ENCODE measurements at places on chromosomes 4 and X.

DNA sequence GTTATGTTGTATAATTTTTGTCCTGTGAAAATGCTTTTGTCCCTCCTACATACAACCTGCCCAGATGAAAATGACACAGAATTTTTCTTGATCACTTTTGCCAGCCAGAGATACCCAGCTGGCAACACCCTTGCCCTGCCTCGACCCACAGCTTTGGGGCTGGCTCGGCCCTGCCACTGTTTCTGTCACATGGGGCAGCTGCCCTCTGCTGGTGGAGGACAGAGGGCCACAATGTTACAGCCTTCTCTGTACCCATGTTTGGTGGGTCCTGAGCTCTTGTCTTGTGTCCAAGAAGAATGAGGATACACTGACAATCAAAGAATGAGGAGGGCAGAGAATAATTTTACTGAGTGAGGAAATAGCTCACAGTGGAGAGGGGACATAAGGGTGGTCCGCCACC is 31.1 kb downstream of the BMP15 start:
- no peak overlapping the region for H3K4me3 ChIP-seq
- no peaks in the 10 kb centered on the region for H3K36me3 ChIP-seq
- no peaks in the 10 kb centered on the region for H3K27me3 ChIP-seq
- peak; percentile 4 for DNase-seq

- H3K27ac ChIP-seq = no peak overlapping the region
- H3K27me3 ChIP-seq = no peaks in the 10 kb centered on the region
- H3K4me1 ChIP-seq = no peaks in the 10 kb centered on the region
- no peak for DNase-seq
These were observed 180.4 kb downstream of the MAML3 start for GRCh38 chr4:139973616-139974015.

- H3K4me3 ChIP-seq = no peak overlapping the region
- H3K27me3 ChIP-seq = no peaks in the 10 kb centered on the region
- H3K36me3 ChIP-seq = no peaks in the 10 kb centered on the region
These were observed 25.8 kb upstream of the PBDC1 start for GRCh38 chrX:76147106-76147505.

DNA sequence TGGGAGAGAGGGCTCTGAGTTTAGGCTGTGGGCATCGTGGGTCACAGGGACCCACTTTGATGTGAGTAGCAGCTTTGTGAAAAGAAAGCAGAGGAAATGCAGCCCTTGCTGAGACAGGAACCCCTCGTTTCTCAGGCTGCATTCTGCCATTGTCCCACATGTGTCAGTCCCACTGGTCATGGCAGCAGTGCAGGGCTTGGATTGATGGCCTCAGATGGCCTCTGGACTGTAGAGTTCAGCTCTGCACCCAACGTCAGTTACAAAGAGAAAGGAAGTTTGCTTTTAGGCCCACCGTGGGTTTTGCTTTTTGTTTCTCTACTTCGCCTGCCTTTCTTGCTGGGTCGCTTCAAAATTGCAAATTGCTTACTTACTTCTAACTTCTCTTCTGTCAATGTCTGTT is 248.3 kb upstream of the KLF3 start:
- no peaks in the 10 kb centered on the region for H3K4me1 ChIP-seq
- no peak overlapping the region for H3K4me3 ChIP-seq
- H3K27me3 ChIP-seq = no peaks in the 10 kb centered on the region
- no peak for DNase-seq
- no peak overlapping the region for H3K27ac ChIP-seq

DNA sequence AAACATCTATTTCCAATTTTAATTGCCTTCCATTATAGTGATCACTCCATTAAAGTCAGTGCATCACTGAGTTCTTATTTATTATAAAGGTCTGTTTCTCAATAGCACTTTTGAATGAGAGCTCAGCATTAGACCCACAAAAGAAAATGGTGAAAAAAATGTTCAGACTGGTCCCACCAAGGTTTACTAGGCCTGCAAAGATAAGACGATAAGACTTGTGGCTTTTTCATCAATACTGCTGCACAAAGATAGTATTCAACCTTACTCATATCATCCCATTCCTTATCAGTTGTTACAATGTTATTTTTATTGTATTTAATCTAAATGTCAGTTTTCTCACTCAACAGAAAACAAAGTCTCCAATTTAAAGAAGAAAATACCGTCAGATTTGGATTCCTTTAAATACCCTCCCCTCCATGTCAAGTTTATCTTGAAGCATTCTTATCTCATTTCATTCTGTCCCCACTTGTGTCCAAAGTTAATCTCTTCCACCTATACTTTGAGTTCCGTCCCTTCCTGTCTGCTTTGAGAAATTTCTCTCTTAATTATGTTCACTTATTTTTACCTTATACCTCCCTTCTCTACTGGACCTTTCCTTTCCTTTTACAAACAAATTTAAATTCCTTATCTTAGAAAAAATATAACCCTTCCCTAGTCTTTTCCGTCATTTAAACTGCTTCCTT is 140.0 kb downstream of the GASK1B start:
- no peak for DNase-seq
- H3K27me3 ChIP-seq = no peaks in the 10 kb centered on the region
- H3K36me3 ChIP-seq = no peaks in the 10 kb centered on the region
- no peak overlapping the region for H3K4me3 ChIP-seq
- H3K27ac ChIP-seq = no peak overlapping the region

- H3K4me3 ChIP-seq = no peak overlapping the region
- H3K27me3 ChIP-seq = peaks cover 4% of the 10 kb centered on the region
- DNase-seq = no peak
- no peaks in the 10 kb centered on the region for H3K4me1 ChIP-seq
- no peak overlapping the region for H3K27ac ChIP-seq
These were observed 156.0 kb upstream of the TTC29 start for GRCh38 chr4:147101678-147102077.

DNA sequence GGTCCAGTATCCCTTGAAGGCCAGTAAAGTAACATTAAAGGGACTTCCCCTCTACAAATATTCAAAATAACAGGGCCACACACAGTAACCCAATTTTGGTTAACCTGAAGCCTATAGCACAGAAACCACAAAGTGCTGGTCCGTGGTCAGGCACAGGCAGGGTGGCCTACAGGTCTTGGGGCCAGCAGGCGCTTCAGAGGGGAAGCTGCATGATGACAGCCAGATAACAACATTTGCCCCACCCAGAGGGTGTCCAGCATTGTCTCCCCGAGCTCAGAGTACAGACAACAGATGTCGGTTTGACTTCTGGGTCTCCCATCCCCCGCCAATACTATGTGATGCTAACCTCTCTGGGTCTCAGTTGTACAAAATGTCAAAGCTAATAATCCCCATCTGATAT is 51.1 kb downstream of the SH3KBP1 start:
- no peaks in the 10 kb centered on the region for H3K36me3 ChIP-seq
- DNase-seq = no peak
- H3K27me3 ChIP-seq = no peaks in the 10 kb centered on the region
- peak overlapping the region; percentile 49 for H3K27ac ChIP-seq

Data from CD4-positive, CD25-positive, alpha-beta regulatory T cell (primary cell).